AG20443 (cell line): ENCODE measurements at places on chromosomes 16 and 17.

DNA sequence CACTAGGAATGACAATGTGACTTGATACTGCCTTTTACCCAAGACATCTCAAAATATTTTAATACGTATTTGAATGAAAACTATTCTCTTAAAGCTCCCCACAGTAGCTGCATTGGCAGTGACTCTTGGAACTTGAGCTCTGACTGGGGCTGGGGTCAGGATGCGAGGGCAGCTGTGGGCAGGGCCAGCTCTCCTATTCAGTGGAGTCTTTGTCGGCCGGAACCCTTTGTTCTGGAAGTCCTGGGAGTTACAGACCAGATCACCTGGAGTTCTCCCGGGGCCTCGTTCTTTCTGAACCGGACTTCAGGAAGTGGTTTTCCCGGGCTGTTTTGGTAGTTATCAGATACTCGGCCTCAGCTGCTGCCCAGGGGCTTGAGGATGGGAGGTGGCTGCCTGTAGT, 84.9 kb downstream of the NPIPB11 start:
- DNase-seq = no peak

DNA sequence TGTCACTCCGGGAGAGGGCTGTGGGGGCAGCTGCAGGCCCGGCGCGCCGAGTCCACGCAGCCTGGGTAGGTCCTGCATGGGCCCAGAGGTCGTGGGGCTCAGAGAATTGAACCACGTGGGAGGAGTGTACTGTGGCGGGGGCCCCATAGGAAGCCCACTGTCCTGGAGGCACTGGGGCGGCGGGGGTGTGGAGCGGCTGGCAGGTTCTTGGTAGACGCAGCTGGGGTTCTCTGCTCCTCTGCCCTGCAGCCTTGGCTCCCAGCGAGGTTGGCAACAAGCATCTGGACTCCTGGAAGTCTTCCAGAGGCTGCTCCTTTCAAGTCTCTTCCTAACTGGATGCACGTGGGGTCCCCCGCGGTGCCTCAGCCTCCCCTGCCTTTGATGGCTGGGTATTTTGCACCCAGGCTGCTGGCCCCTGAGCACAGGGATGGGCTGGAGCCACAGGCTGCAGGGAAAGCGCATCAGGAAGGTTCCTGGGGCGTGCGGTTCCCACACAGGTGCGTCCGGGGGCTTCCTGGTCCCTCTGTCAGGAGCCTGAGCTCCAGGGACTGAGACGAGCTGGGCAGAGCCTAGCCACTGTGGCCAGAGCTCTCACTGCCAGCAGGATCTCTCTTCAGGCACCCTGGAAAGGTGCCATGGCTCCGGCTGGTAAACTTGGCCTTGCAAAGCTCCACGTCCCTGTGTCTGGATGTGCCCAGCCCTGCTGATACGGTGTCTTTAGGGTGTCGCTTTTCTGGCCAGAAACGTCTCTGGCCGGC, 9.3 kb downstream of the KCTD5 start:
- DNase-seq = no peak

GRCh38 chr16:15810949-15811348, 45.9 kb downstream of the MYH11 start:
- no peak for DNase-seq

- no peak for DNase-seq
These were observed 2.9 kb upstream of the MT1M start for GRCh38 chr16:56629531-56629930.
